ENCODE measurements at places on chromosomes 3 and 15.

- no peak for DNase-seq
Measured at GRCh38 chr3:12708584-12709192, 44.8 kb upstream of the RAF1 start.

GRCh38 chr3:193593668-193594030 is 641 bp downstream of the OPA1 start:
- DNase-seq = no peak

DNA sequence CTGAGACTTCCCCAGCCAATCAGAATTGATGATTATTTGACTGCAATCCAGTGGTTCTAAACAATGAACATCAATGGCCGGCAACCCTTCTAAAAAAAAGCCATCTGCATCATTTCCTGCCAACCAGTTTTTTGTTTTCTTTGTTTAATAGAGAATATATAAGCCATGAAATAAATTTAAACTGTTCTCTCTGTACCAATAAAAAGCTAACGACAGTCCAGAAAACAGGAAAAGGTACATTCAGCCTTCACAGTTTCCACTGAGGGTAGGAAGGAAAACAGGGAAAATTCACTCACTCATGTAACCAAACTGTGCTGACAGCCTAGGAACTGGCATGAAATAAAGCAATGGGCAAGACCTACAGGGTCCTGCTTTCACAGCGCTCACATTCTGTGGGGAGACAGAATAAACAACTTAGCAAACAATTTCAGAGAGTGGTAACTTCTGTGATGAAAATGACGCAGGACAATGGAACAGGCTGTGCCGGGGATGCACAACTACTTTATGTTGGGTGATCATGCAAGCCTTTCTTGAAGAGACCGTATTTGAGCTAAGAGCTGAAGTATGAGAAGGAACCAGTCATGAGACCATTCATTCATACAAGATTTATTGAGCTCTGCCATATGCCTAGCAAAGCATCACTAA is 630.1 kb downstream of the MAGI1 start:
- DNase-seq = no peak

GRCh38 chr15:43552986-43553385 is 35.6 kb downstream of the MAP1A start:
- no peak for DNase-seq

DNA sequence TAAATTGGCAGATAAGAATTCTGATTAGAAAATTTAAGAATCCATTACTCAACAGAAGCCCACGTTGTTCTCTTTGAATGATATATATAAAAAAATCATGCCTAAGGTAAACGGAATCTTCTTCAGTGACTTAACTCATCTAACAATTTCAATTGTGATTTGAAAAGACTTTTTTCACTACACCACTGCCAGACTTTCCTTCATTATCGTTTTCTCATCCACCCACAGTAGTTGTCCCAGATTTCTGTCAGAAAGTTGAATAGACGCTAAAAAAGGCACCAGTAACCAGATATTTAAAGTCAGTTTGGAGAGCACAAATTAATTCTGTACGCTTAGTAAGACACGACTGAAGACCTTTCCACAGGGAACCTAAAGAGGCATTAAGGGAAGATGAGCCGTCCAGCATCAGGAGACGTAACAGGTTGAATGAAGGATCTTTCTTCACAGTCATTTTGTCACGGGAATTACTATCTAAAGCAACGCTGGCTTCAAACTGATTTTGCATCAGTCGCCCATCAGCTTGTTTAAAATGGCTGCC is 1.3 kb downstream of the HIGD1A start:
- no peak for DNase-seq

- DNase-seq = no peak
Measured at GRCh38 chr3:140178482-140178881, 243.5 kb downstream of the CLSTN2 start.

- no peak for DNase-seq
Measured at GRCh38 chr3:4758249-4758860, 220.9 kb upstream of the BHLHE40 start.

DNA sequence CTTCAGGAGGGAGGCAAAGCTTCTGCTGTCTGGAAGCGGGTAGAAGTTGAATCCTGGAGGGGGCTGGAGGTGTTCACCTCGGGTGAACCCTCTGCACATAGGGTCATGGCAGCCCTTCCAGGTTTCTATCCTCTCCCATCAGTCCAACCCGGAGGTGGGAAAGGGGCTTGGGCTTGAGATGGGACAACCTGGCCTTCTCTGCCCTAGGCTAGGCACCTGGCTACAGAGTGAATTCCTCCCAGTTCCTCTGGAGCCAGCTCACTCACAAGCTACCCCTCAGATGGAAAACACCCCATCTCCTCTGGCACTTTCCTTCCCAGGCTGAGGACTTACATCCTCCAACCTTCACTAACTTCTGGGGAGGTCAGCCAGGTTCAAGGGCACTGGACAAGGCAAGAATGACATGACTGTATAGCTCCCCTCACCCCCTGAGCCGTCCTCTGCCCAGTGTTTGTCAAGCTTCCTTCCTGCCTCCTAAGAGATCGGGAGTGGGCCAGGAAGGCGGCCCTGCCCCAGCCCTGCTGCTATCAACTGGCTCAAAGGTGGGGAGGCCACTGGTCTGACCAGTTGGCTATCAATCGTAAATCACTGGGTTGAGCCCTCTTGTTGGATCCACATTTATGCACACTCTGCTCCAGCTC is 45.8 kb downstream of the KLF15 start:
- DNase-seq = no peak

- DNase-seq = no peak
Measured at GRCh38 chr15:69973102-69973714, 124.5 kb downstream of the TLE3 start.

DNA sequence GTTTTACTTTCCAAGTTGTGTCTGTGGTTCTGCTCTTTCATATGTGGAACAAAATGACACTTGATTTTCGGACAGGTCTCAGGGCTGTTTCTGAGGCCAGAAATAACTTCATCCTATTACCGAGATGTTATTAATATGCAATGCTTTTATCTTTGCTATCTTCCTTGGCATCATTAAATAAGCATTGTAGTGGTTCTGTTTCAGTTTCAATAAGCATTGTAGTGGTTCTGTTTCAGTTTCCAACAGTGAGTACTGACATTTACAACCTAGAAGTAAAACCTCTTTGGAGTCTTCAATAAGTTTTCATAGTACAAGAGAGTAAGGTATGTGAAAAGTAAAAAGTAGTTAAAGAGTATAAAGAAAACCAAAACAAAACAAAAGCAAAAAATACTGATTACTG is 746.2 kb downstream of the GRM7 start:
- no peak for DNase-seq

- DNase-seq = no peak
Measured at GRCh38 chr3:158718490-158719170, 13.6 kb downstream of the RARRES1 start.

DNA sequence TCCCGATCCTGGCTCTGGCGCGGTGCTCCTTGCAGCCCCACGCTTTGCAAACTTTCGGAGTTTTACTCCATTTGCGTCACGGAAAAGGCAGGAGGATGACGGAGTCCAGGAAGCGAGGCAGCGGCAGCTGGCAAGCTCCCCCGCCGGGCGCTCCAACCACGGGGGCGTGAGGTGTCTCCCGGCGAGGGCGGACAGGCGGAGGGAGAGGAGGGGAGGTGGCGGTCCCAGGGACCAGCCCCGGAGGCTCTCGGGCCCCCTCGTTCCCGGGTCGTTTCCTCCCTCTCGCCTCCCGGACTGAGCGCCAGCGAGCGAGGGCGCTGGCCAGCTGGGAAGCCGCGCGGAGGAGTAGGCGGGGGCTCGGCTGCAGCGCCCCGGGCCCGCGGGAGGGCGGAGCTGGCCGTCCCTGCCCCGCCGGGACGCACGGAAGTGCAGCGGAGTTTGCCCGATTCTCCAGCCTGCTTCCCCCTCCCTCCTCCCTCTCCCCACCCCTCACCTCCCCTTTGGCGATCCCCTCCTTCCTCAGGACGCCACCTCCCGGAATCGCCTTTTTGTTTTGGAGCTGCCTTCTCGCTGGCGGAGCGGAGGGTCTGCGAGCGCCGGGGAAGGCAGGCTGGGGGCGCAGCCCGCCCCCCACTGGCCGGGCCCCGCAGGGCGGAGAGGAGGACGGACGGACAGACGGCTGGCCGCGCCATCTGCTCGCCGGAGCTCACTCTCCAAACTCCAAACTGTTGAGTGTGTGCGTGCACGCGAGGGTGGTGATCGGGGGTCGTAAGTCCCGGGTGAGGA is at the start of gene SNX33:
Gene SNX33 (plus strand): TSS at position 543 of the 786 bp plus-strand sequence. CDS start 1,191 bp downstream, outside the sequence.
- peak; percentile 90 for DNase-seq

GRCh38 chr3:13568515-13569028 is 19.6 kb downstream of the FBLN2 start:
- DNase-seq = no peak

DNA sequence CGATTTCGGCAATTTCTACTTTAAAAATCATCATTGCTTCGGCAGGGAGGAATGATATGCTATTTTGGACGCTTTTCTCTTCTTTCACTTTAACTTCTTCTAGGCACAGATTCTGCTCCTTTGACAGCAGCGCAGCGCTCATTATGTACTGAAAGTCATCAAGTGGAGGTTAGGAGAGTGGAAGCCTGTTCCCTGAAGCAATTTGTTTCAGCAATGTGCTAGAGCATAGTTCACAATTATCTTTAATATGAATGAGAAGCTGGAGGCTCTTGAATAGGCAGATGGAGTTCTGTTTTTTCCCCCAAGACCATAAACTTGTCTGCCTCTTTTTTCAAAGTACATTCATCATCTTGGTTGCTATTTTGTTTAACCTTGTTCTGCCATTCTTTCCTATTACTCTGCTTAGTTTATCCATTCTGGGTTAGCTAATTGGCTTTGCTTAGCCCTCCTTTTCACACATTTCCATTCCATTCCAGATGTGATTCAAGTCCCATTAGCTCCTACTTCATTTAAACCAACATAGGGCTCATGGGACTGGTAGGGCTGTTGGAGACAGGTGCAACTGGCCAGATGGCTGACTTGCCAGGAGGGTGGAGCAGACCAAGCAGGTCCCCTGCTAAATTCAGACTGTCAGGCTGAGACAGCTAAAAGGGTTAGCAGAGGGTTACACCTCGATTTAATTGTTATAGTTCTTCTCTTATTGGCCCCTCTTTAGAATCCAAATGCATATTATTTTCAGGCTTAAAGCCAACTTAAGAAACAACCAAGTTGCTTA is 534.7 kb upstream of the CBLB start:
- DNase-seq = no peak

GRCh38 chr3:151899996-151900395 is 26.6 kb downstream of the SUCNR1 start:
- DNase-seq = no peak

DNA sequence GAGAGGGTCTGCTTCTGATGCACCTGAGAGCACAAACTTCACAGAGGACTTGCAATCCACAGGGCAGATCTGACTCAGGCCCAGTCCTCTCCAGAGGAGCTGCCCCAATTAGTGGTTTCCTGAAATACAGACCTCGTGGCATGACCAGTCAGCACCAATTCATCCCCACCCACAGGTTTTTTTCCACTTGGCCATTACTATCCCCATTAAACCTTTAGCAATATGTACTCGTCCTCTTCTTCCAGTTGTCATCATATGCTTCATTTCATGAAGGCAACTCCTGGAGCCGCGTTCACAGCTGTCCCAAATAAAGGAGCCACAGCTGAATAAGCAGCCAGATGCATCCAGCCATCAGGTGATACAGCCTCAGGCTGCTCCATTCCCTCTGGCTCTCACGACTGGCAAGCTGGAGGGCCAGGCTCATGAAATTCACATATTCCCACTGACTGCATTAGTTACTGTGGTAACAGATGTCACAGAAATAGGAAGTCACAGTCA is 163.1 kb downstream of the FMN1 start:
- no peak for DNase-seq

DNA sequence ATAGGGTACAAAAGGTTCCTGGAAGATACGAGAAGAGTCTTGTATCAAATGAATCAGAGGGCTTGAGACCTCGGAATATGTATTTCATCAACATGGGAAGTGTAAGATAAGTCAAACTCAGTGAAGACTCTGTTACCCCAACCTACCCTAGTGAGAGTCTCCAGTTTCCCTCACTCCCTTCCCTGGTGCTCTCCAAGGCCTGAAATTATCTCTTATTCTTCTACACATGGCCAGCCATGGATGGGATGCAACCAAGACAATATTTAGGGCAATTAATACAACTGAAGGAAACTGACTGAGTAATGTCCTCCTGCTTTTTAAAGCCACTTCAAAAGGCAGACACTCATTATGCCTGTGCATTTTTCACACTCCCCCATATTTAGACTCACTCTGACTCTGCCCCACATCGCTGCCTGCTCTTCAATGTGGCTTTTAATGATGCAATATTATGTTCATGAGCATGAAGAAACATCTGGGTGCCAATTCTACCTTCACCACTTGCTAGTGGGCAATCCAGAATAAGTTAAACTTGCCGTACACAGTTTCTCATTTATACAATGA is 137.1 kb upstream of the THBS1 start:
- DNase-seq = no peak

- no peak for DNase-seq
Measured at GRCh38 chr3:179732661-179733348, 80.0 kb downstream of the USP13 start.

DNA sequence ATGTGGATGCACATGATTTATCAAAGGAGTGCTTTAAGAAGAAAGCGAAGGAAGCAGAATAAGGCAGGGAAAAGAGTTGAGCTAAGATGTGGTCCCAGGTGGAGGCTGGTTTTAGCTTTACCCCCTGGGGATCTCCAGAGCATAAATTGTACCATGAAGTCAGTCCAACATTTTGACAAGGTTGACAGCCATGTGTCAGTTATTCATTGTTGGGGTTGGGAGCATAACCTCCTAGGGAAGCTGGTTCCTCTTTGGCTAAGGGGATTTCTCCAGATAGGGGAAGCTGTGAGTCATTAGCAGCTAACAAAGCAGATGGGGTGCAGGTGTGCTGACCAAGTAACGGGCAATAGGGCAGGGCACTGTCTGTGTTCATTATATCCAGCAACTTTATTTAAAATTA is 123.7 kb upstream of the IGSF10 start:
- DNase-seq = no peak

DNA sequence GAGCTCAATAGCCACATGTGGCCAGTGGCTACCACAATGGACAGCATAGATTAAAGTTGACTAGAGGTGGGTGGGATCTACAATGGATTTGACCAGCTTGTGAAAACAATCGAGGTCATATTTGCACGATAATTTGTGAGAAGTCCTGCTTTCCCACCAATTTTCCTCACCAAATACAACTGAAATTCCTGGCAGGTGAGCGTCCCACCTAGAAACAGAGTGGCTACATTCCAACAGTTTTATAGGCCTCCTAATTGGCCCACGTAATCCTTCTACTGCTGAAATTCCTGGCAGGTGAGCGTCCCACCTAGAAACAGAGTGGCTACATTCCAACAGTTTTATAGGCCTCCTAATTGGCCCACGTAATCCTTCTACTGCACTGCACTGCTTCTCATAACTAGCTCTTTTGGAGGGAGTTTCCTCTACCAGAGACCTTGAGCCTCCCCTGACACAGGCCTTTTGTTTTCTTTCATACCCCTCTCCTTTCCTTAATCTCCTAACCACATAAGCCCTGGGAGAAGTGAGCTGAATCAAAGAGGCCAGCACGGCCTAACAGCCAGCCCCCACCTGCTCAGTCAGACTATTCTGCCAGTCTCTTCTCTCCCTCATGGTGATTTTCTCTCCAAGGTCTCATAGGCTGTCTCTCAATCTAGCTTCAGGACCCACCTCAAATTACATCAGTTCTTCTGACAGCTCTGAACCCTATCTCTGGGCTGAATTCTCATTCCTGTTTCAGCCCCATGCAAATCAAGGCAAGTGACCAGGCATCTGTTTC is 80.2 kb downstream of the BFSP2 start:
- no peak for DNase-seq

All from large intestine (tissue), 12 donors.